Stimulated activated CD4-positive, alpha-beta T cell treated with anti-CD3 and anti-CD28 coated beads, TNF-alpha, amount 100 ng/mL, for 1 hour (primary cell): ENCODE measurements at places on chromosomes 11 and 22.

GRCh38 chr11:63443714-63444113, 47.3 kb downstream of the PLAAT5 start:
- no peak for DNase-seq

DNA sequence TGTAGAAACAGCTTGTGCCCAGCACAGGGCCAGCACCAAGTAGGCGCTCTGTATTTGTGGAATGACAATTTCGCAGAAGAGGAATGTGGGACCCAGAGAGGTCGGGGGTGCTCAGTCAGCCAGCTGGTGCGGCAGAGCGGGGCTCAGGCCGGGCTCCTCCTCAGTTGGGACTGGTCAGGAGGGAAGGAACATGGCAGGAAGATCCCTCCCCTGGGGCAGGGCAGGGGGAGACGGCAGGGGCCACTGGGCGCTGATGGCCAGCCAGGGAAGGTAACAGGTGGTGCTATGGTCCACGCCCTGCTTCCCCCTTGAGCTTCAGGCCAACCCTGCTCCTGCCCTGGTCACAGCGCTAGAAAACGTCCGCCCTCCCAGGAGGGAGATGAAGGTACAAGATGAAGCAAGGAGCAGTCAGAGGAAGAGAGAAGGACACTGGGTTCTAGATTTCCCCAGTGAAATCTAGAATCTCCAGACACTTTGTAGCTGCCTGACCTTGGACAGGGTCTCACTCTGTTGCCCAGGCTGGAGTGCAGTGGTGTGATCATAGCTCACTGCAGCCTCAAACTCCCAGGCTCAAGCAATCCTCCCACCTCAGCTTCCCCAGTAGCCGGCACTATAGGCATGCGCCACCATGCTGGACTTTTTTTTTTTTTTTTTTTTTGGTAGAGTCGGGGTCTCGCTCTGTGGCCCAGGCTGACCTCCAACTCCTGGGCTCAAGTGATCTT, 13.5 kb upstream of the SPI1 start:
- DNase-seq, result no peak

DNA sequence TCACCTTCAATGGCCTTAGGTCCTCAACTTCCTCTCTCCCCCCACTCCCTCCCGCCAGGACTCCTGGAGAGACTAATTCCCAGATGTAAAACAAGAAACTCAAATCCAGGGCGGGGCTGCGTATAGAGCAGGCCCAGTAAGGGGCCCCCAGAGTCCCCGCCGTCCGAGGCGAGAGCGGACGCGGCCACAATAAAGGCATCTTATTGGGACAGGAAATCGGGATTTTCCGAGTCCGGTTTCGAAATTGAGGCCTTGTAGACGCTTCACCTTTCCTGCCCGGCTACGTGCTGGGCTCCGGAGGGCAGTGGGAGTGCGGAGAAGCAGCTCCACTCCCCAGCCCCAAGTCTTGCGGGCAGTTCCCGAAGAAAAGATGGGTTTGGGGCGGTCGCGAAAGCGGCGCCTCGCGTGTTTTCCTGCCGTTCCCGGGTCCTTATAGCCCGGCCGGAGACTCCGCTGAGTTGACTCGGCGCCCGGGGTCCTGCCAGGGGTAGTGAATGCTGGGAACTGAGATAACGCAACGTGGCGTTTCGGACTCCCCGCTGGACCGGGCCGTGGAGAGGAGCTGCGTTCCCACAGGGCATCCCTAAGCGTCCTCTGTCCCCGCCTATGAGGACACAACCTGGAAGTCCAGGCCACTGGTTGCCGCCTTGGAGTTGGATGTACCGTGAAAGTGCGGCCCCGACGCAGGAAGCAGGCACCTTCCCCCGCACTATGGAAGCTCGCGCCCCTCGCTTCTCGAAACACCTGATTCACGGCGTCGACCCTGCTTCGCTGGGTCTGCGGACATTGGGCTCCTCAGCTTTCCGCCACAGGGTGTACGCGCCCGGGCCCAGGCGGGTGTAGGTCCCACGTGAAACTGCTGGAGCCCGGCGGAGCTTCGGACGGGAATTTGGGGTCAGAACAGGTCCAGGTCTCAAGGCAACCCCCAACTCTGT, 4.8 kb upstream of the CHRM1 start:
- DNase-seq, result no peak

- no peak for DNase-seq
Observed at GRCh38 chr11:102361086-102362031, 14.3 kb downstream of the BIRC2 start.

DNA sequence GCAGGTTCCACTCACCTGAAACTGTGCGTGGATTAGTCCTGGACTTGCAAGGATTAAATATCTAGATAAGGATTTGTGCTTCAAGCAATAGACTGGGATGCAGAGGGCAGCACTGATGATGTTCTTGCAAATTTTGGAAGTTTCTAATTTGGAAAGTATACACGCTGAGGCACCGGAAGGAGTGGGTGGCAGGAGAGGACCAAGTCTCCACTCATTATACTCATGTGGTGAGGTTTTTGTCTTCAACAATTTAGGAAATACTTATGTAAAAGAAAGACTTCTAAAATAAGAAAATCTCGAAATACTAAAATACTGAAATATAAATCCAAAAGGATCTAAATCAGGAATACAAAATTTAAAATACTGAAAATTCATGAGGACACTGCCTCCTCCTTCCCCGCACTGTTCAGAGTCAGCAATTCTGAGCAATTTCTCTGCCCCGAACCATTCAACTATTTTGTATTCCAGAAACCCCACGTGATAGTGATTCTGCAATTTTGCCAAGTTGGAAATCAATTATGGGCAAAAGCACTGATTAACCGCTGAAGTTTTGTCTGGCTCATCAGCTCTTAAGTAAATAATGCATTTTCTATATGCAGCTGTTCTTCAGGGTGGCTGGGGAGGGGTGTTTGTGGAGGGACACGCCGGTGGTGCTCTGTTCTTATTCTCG, 47.0 kb upstream of the CLMP start:
- DNase-seq, result no peak

DNA sequence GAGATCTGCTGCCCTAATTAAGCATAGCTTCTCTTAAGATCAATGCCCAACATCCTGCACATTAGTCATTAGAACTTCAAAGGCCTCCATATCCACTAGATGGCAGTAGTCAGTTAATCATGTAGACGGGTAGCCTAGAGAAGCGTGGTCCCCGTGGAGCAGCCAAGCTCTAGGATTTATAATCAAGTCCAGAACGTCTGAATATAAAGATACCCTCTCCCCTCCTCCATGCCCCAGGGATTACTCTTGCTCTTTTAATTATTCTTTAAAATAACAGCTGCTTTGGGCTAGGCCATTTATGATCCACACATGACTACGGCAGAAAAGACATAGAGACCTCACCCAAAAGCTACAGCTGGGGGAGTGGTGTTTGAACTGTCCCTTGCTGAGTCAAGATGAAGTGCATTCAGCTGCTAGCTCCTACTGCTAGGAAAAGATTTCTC, 327.6 kb upstream of the PLET1 start:
- no peak for DNase-seq

DNA sequence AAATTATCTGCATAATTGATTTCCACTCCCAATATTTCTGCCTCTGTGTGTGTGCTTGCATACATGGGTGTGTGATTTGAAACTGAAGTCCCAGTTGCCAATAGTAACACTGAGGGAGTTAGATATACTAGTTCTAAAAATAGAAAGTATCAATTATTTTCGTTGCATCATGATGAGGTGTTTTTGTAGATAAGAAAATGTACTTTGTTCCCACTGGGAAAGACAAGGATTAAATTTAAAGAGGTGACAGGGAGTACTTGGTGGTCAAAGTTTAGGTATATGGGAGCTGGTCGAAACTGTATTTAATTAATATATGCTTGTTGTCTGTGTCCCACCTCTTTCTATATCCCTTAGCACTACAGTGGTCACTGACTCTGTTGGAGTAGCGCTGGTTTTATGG, 444.5 kb downstream of the NELL1 start:
- no peak for DNase-seq

DNA sequence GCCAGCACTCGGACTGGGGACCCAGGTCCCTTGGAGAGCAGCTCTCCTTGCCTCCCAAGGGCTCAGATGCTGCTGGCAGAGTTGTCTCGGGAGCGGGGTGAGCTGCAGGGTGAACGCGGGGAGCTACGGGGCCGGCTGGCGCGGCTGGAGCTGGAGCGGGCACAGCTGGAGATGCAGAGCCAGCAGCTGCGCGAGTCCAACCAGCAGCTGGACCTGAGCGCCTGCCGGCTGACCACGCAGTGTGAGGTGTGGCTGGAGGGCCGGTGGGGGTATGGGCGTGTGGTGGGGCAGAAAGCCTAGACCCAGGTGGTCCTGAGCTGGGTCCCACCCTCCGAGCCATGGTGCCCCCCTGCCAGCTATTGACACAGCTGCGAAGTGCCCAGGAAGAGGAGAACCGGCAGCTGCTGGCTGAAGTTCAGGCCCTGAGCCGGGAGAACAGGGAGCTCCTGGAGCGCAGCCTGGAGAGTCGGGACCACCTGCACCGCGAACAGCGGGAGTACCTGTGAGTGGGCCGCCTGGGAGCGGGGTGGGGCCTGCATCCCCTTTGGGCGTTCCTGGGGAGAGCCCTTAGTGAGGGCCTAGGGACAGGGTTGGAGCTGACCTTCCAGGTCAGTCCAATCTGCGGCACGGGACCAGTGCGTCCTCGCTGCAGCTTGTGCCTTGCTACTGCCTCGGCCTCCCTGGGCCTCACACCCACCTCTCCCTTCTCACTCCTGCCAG, 5.8 kb upstream of the RPS6KA4 start:
- no peak for DNase-seq

DNA sequence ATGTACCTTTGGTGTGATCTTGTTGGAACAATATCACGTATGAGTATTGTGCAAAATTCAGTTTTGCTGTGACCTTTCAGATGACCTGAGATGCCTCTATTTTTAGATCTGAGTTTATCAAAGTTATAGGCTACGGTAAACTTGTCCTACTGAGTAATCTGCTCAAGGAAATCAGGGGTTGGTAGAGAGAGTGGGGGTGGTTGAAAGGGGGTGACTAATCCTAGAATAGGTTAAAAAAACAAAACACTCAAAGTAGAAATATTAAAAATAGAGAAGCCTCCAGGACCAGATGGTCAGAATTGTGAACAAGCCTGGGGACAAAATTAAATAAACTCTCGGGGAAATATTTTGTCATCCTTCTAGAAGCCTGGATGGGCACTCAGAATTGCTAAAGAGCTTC, 59.9 kb upstream of the C11orf87 start:
- no peak for DNase-seq

DNA sequence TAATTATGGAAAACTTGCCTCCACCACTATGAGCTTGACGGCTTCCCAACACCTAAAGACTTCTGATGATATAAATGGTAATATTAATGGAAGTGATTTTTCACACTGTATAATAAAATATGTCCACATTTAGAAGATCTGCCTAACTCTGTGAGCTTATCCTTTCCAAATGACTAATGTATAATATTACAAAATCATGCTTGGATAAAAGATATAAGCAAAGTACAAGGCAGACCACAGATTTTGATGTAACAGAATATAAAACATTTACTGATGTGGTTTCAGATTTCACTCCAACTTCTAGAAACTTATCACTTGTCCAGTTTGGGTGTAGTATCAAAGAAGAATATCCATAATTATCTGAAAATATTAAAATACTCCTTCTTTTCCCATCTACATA, 36.9 kb downstream of the GALNT18 start:
- DNase-seq, result no peak

DNA sequence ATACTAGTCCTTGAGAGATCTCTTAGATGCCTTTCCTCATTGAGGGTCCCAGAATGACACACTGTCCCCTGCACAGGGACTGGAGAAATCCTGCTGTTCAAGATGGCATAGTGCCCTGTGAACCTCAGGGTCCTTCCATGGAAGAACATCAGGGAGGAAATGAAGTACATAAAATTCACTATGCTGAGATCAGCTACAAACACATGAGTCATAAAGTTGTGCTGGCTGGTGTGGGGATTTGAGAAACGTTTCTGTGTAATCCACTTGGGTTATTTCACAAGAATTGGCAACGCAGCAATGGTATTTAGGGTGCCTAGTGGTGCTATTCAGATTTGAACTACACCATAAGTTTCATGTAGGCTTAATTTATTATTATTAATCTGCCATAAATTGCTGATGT, 174.4 kb downstream of the MAML2 start:
- DNase-seq, result no peak

DNA sequence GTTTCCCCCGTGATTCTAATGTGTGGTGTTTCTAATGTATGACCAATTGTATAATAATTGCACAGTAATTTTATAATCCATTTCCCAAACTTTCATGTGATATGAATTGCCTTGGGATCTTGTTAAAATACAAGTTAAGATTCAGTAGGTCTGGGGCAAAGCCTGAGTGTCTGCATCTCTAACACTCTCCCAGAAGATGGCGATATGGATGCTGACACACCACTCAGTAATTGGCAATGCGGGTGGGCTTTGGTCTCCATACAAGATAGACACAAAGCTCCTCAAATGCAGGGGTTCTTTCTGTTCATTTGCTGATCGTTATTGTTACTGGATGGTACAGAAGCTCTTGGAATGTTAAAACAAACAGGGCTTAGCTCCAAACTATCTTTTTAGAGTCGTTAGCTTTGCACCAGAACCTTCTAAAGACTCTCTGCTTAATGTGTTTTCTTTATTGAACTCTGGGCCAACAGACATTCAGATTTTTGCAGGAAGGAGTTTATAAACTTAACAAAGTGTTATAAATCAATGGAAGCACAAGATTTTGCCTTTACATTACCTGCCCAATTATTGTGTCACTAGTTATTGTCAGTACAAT, 45.4 kb upstream of the ANO3 start:
- DNase-seq, result no peak

GRCh38 chr11:13228572-13228971, 49.0 kb upstream of the BMAL1 start:
- no peak for DNase-seq

- no peak for DNase-seq
Observed at GRCh38 chr11:129637473-129637872, 178.2 kb upstream of the TMEM45B start.

- DNase-seq, result no peak
Observed at GRCh38 chr22:45683680-45684079, 12.0 kb downstream of the ATXN10 start.

GRCh38 chr11:78110830-78111229, 28.6 kb downstream of the ALG8 start:
- DNase-seq, result no peak

GRCh38 chr11:105344938-105345337, 205.4 kb upstream of the CARD18 start:
- no peak for DNase-seq

DNA sequence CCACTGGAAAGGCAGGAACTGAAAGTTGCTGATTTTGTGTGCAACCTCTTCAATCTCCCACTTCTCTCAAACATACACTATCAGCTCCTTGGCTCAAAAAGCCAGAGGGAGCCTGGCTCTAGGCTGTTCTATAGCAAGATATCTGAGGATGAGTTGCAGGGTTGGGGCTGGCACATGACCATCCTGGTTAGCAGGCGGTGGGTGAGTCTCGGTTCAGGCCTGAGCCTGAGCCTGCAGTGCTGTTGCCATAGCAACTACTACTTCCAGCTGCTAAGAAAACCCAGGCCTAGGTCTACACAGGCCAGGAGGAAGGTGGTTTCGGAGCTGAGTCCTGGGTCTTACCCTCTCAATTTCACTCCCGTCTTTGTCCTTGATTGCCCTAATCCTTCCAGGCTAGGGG, 39.0 kb downstream of the CWC15 start:
- DNase-seq, result no peak

- DNase-seq, result no peak
Observed at GRCh38 chr11:35783809-35784208, 121.2 kb downstream of the TRIM44 start.
